Colonic mucosa (tissue), 4 donors: ENCODE measurements at places on chromosomes 7 and 10. TPM values are rescaled to one million over a fixed set of nuclear protein-coding genes. Genes with fewer than 3 reads are reported as not detected.

GRCh38 chr7:47505312-47506007 is 76.5 kb downstream of the TNS3 start:
- no peak for DNase-seq

GRCh38 chr7:105621617-105622016 is 40.3 kb upstream of the EFCAB10 start:
- DNase-seq, result no peak

DNA sequence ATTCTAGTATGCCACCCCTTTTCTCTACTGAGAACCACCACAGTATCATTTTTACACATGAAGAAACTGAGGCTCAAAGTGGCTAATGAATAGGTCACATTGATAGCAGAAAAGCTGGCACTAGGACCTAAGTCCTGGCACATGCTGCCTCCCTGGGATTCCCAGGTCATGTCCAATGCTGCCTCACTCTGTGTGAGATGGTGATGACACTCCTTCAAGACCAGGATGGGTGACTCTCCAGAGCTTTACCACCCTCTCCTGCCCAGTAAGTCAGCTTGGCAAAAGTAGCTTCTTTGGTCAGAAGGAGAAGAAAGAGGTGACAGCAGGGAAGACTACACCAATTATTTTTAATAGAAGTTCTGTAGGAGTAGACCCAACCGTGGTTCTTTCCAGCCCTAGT is 13.3 kb upstream of the AKR1B10 start:
- DNase-seq, result no peak

DNA sequence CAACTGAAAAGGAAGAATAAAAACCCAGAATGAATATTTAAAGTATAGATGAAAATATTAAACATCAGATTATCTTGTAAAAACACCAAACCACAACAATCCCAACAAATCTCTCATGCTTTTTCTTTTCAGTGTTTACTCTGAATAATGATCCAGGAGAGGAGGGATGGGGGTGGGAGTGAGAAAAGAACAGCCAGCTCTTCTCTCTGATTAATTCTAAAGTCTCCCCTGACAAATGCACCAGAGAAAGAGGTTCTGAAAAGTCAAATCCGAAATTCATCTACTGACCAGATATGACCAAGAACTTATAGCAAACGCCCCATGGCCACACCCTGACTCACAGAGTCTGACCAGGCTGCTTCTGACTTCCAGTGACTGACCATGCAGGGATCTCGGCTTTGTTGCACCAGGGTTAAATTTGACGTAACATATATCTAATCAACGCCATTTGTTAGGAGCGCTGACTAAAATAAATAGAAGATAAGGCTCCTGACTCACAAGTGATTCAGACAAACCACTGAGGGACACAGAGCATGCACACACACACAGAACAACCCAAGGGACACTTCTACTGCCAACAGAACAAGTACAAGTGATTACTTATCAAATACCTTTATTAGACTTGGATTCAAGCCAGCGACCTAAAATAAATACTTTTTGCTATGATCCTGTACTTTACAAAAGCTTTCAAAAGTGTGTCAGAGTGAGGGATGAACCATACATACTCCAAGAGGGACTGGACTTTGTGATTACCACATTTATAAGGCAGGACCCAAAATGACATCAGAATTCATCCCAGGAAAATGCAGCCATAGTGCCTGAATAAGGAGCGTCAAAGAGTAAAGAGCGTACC is 9.3 kb upstream of the SPOCK2 start:
- no peak for DNase-seq

- DNase-seq, result no peak
Measured at GRCh38 chr10:133032231-133032630, 55.5 kb upstream of the ADGRA1 start.

DNA sequence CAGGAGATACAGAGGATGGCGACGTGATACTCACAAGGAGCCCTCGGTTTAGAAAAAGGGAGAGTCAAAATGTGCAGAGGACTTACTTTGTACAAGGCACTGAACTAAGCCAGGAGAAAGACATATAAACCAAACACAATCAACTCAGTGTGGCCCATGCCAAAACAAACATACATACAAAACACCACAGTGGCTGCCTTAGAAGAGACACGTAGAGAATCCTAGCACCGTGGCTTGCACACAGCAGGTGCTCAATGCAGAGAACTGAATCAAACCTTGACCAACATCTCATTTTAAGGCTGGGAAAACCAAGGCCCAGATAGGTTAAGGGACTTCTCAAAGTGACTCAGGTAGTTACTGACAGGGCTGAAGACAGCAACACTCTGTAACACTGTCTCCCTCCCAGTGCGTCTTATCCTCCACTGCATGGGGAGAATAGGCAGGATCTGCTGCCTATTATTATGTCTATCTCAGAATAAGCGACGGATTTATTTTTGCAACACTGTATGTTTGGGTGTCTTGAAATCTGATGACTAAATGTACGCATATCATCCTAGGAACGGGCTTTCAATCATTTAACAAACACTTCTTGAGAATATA is 11.0 kb downstream of the SORBS1 start:
- no peak for DNase-seq

DNA sequence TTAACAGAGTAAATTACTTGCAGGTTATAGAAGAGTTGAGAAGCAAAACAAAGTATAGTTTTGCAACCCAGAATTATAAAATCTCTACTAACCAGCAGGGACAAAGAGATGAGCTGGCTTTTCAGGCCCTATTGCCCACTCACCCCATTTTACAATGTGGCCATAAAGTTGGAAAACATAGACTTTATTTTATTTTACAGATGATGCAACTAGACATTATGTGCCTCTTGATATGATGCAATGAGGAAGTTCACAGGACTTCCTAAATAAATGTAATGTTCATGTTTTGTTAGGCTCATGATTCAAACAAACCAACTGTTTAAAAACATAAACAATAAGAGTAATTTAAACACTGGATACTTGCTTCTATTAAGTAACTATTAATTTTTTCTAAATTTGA is 141.1 kb upstream of the WNT16 start:
- no peak for DNase-seq

DNA sequence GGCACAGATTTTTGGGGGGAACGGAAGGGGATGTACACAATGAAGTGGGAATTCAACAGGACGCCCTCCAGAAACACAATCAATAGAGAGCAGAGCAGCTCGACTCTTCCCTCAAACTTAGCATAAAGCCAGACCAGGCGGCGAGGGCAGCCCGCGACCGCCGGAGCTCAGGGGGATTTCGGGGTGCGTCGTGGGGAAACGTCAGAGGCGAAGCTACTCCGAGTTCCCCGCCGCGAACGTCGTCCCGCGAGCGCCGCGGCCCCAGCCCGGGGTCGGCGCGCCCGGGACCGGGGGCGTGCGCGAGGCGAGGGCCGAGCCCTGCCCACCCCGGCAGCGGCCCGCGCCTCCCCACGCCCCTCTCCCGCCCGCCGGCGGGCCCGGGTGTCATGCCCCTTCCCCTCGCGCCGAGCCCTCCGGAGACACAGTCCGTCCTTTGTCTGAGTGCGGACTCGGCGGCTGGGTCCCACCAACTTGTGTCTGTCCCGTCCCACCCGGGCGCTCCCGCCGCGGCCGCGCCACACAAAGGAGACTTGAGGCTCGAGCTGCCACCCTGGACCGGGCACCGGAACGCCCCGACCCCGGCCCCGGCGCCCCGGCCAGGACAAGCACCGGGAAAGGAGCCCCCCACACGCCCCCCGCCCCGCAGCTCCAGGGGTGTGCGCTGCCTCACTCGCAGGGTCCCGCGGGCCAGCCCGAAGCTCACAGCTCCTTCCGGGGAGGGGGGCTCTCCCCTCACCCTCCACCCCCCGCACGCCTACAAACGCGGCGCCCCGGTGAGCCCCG is 634 bp downstream of the EZH2 start:
- DNase-seq, result peak; percentile 41

GRCh38 chr7:6443372-6443941 is 4.3 kb downstream of the DAGLB start:
- no peak for DNase-seq

DNA sequence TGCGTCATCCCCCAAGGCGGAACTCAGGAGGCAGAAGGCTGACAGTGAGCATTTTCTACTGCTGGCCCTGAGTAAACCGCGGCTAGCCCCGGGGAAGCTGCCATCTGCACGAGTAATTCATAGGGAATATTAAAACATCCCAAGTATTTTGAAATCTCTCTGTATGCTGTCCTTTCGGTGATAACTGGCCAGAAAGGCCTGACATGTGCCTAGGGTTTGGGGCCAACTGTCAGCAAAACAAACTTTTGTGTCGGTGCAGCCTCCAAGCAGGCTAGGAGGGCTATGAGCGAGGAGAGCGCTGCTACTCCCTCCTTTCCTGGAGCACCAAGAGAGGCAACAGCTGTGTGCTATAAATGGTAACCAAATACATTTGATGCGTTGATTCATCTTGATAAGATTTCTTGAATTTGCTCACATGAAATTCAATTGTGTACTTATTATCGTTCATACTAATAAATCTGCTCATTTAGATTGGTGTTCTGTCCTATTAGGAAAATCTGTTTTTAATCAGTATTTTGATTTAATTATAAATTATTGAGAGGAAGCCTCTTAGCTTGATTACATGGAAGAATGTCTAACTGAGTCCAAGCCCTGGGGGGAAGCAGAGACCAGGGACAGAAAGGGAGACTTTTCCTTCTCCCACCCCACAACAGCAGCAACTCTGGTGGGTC is 124.4 kb upstream of the NPS start:
- DNase-seq, result no peak

- DNase-seq, result no peak
Measured at GRCh38 chr7:39631736-39632308, 8.4 kb downstream of the RALA start.

The TMEM130 gene
- total RNA-seq, result 1.5 TPM

The CLDN3 gene
- 599 TPM for total RNA-seq

The ADAM22 gene
- total RNA-seq, result 2.8 TPM

The PIK3CG gene
- 2.3 TPM for total RNA-seq

The MEST gene
- total RNA-seq, result 48.6 TPM

The HOXA4 gene
- total RNA-seq, result 3.3 TPM

The MSMB gene
- total RNA-seq, result not detected

The WDR91 gene
- 6.5 TPM for total RNA-seq

The TAS2R41 gene
- total RNA-seq, result not detected

The SPDYE2 gene
- total RNA-seq, result not detected
